ENCODE measurements at places on chromosomes 1 and 21. TPM values are rescaled to one million over a fixed set of nuclear protein-coding genes. Genes with fewer than 3 reads are reported as not detected.

DNA sequence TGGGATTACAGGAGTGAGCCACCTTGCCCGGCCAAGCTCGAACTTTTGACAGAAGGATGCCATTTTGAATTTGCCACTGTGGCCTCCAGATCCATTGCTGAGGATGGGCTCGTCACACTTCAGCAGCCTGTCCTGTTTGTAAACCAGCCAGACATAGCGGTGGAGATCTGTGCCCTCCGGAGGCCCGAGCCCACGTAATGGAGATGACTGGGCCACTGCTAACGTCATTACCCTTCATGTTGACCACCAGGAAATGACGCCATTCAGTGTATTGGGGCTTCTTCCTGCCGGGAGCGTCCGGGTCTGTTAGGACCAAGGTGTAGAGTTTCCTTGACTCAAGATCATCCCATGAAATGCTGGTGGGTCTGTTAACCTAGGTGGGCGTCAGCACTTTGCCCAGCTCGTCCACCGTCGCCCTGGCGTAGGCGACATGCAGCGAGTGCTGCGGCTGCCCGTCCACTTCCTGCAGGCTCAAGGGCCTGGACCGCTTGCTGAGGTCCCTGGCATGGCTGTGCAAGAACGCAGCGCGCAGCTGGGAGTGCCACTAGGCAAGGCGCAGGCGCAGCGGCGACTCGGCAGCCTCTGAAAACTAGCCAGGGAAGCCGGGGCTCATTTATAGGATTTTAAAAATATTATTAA lies 40.8 kb downstream of the PTPRC start:
- DNase-seq = peak; percentile 83
- no peaks in the 10 kb centered on the region for H3K27me3 ChIP-seq
- H3K36me3 ChIP-seq = peaks cover 4% of the 10 kb centered on the region
- H3K4me3 ChIP-seq = peak overlapping the region; percentile 48

DNA sequence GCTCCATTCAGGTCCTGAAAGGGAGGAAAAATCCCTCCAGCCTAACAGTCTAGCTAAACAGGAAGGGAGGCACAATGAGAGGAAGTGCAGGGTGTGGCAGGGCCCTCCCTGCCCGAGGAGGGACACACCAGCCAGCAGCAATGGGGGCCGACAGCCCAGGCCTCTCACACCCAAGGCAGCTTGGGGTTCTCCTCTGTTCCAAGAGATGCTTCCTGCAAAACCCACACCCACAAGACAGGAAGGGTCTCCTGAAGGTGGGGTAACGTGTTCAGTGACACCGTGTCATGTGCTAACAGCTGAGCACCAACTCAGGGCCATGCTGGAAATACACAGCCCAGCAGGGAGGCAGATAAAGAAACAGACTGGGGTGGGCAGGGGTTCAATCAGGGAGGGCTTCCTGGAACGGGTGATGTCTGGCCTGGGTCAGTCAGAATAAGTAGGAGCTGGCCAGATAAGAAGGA lies 10.2 kb downstream of the ECE1 start:
- no peaks in the 10 kb centered on the region for H3K36me3 ChIP-seq
- H3K27me3 ChIP-seq = no peaks in the 10 kb centered on the region
- peak overlapping the region; percentile 33 for H3K4me3 ChIP-seq
- DNase-seq = no peak
- H3K4me1 ChIP-seq = peaks cover 33% of the 10 kb centered on the region
- peak overlapping the region; percentile 12 for H3K27ac ChIP-seq

GRCh38 chr1:31671147-31671546 lies 26.5 kb upstream of the PEF1 start:
- DNase-seq = no peak
- H3K27ac ChIP-seq = no peak overlapping the region
- peaks cover 3% of the 10 kb centered on the region for H3K4me1 ChIP-seq
- no peaks in the 10 kb centered on the region for H3K36me3 ChIP-seq
- no peak overlapping the region for H3K4me3 ChIP-seq
- peaks cover 6% of the 10 kb centered on the region for H3K27me3 ChIP-seq

The NID1 gene
- 0.15 TPM for total RNA-seq

The RAB42 gene
- total RNA-seq = 0.35 TPM

The PLEKHN1 gene
- total RNA-seq = 2.7 TPM

The TLCD4 gene
- total RNA-seq = 0.04 TPM

The HLX gene
- not detected for total RNA-seq

The LRRIQ3 gene
- total RNA-seq = 2.0 TPM
